ENCODE measurements at places on chromosomes 2 and 18.

- DNase-seq: no peak
Measured at GRCh38 chr18:31791817-31792579, 31.3 kb upstream of the SLC25A52 start.

DNA sequence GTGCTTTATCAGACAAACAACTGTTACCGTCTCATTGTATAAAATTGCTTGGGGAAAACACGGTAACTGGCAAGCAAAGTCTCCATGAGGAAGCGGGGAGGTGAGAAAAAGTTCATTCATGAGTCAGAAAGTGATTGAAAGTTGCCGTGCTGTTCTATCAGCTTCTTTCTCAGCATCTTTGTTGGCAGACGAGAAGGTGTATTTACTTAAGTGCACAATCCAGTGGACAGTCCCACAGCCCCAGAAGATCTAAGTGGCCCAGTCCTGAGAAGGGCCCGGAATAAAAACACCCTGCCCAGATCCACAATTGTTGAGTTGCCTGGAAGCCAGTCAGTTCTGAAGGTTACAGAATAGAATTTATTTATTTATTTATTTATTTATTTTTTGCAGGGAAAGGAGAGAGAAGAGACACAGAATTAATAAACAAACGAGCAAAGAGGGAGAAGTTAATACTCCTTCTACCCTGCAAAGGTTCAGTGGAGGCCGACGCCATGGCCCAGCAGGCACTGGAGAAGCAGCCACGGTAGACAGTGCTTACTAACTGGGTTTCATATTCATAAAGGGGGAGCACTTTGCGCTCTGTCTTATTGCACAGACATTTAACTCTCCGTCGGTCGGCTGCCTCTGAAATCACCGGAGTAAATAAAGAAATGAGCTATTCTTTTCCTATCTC lies 676.0 kb upstream of the SALL3 start:
- DNase-seq: no peak

- no peak for DNase-seq
Measured at GRCh38 chr18:71936744-71937143, 607.4 kb downstream of the CBLN2 start.

- no peak for DNase-seq
Measured at GRCh38 chr2:119766944-119767343, 7.2 kb downstream of the PTPN4 start.

DNA sequence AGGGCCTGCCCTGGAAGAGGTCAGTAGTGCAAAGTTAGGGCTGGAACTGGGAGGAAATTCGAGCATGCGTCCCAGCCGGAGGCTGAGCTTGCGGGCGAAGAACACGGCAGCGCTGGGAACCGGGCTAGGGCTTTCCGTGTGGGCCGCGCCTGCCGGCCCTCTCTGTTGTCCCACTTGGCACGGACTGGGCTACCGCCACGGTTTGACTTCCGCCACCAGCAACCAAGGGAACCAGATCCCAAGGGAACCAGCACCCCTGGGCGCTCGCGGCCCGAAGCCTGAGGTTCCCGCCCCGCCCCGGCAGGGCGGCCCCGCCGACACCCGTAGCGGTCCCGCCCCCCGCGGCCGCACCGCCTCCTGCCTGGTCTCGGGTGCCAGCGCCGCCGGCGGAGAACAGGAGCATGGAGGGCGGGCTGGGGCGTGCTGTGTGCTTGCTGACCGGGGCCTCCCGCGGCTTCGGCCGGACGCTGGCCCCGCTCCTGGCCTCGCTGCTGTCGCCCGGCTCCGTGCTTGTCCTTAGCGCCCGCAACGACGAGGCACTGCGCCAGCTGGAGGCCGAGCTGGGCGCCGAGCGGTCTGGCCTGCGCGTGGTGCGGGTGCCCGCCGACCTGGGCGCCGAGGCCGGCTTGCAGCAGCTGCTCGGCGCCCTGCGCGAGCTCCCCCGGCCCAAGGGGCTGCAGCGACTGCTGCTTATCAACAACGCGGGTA lies at the start of gene SPR:
Gene SPR, plus strand, starts transcription at position 377 of the 708 bp plus-strand sequence. Its CDS starts 25 bp downstream, at position 402.
- DNase-seq: peak; percentile 47

Data from SHP77 (cell line).